Activated CD8-positive, alpha-beta memory T cell treated with anti-CD3 and anti-CD28 coated beads for 1 hour (primary cell): ENCODE measurements at places on chromosomes 7 and 10.

- DNase-seq, result no peak
Measured at GRCh38 chr7:141698247-141699015, 3.5 kb downstream of the DENND11 start.

GRCh38 chr10:15120523-15120922 is 23.4 kb downstream of the RPP38 start:
- no peak for DNase-seq

GRCh38 chr10:4234661-4235060 is 449.7 kb upstream of the KLF6 start:
- DNase-seq, result no peak

DNA sequence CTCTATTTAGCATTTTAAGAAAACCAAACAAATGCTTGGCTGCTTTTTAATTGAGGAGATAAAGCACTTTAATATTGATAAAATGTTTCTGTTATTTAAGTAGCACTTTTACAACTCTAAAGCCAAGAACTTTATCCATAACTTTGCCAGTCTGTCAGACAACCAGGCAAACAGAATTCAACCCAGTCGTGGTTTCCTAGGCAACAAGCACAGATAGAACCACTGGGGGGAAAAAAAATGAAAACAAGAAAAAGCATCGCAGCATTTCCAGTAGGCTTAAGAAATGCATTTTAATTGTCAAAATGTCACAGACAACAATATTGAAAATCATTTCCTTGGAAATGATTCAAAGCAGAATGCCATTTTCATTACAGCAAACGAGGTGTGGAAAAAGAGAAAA is 323.4 kb downstream of the PARD3 start:
- no peak for DNase-seq

DNA sequence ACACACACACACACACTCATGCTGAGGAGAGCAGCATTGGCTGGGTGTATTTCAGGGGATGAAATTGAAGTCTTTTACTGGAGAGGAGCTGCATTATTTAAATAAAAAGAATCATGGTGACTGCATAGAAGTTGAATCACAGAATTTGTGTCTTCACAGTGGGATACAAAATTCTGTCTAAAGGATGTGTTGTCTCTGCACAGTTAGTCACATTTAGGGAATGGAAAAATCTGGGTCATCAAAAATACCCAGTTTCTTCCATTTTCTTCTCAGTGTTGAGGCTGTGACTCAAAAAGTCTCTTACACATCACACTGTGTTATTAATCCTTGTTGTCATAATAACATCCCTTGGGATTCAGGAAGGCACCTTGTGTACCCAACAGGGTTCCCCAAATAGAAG is 10.9 kb downstream of the PAPSS2 start:
- DNase-seq, result no peak

GRCh38 chr10:100489396-100489795 is 26.6 kb downstream of the WNT8B start:
- no peak for DNase-seq

DNA sequence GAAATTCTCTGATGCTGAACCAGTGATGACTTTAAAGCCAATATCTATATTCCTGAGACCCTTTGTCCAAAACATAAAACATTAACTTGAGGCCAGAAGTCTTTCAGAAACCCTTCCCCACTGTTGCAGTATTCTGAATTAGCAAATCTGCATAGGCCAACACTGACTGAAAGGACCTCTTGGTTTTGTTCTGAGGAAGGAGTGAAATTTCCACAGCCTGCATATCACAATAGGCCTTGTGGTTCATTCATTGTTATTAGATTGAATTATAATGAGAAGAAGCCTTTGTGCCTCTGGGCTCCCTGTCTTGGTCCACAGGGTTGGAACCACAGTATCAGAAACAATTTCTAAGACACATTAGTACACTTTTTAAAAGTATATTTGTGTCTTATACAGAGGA is 90.3 kb downstream of the CCNY start:
- no peak for DNase-seq

DNA sequence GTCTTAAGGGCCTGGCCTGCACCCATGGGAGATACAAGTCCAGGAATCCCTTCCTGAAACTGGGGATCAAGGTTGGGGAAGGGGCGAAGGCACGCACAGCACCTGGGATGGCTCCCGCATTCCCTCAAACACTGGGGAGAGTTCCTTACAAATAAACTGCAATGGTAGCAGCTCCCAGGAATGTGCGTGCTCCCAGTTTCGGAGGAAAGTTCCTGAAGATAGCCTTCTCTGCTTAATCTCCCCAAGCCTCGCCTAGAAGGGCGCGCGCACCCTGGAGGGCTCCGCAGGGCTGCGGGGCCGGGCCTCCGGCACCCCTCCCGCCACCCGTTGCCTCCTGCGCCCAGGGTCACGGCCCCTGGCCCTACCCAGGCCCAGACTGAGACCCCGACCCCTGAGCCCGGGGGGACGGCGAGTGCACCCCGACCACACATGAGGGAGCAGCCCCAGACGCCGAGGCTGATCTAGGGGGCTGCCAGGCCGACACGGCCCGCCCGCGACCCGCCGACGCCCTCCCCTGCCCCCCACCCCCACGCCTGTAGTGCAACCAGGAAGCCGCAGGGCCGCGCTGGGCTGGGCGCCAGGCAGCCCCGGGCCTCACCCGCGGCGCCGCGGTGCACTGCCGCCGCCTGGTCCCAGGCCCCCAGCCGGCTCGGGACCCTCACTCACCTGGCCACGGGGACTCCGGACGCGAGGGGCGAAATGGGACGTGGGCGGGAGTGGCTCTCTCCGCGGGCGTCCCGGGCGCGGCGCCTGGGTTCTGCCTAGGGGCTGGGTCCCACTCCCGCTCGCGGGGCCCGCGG is 460 bp downstream of the ANXA11 start:
- no peak for DNase-seq

DNA sequence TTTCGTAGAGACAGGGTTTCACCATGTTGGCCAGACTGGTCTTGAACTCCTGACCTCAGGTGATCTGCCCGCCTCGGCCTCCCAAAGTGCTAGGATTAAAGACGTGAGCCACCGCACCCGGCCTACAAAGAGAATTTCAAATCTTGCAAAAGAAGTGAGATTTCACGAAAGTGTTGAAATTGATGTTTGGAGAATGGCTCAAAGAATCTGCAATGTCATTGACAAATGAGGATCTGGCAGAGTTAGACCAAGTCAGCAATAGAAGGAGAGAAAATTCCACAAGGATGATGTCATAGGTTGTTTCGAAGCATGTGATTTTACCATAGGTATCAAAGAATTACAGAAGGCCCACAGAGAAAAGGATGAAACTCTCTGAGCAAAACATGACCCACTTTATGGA is 71.7 kb downstream of the LYZL2 start:
- DNase-seq, result no peak

DNA sequence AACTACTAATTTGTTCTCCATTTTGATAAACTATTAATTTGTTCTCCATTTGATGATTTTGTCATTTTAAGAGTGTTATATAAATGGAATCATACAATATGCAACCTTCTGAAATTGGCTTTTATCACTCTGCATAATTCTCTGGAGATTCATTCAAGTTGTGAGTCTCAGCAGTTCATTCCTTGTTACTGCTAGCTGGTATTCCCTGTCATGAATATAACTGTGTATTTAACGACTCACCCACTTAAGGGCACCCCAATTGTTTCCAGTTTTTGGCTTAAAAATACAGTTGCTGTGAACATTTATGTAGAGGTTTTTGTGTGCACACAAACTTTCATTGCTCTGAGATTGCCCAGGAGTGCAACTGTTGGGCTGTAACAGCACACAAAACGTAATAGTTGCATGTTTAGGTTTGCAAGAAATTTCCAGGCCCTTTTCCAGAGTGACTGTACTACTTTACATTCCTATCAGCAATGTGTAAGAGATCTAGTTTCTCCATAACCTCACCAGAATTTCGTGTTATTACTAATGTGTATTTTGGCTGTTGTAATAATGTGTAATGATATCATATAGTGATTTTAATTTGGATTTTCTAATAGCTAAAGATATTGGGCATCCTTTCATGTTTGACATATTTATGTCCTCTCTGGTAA is 153.2 kb upstream of the ADCY1 start:
- DNase-seq, result no peak

GRCh38 chr7:42493436-42494198 is 256.6 kb upstream of the GLI3 start:
- no peak for DNase-seq

DNA sequence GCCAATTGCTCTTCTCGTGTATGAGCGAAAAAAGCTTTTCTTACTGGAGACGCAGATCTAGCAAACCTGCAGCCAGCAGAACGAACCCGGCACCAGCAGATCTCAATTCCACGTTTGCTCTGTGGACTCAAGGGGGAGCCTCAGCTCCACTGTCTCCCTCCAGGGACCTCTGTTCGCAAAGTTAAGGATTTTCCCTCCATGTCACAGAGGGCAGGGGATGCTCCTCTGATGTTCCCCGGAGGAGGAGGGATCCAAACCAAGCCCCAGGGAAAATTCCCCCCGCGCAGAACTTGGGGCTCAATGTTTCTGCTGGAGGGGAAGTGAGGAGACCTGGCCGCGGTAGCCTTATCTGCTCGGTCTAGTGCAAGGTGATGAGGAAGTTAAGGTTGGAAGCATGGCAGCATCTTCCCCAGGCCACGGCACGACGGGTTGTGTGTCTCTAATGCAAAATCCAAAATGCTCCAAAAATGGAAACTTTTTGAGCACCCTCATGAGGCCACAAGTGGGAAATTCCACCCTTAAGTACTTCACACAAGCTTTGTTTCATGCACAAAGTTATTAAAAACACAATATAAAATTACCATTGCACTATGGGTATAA is 9.0 kb downstream of the IQCE start:
- no peak for DNase-seq

DNA sequence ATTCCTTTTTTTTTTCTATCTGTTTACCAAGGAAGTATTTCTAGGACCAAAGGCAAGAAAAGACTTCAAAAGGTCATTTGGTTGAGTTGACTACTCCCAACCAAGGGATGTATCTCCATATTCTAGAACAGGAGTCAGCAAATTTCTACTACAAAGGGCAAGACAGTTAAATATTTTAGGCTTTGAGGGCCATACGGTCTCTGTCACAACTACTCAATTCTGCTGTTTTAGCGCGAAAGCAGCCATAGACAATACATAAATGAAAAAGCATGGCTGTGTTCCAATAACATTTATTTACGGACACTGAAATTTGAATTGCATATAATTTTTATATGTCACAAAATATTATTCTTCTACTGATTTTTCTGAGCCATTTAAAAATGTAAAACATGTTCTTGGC is 8.5 kb upstream of the ARID5B start:
- DNase-seq, result no peak

DNA sequence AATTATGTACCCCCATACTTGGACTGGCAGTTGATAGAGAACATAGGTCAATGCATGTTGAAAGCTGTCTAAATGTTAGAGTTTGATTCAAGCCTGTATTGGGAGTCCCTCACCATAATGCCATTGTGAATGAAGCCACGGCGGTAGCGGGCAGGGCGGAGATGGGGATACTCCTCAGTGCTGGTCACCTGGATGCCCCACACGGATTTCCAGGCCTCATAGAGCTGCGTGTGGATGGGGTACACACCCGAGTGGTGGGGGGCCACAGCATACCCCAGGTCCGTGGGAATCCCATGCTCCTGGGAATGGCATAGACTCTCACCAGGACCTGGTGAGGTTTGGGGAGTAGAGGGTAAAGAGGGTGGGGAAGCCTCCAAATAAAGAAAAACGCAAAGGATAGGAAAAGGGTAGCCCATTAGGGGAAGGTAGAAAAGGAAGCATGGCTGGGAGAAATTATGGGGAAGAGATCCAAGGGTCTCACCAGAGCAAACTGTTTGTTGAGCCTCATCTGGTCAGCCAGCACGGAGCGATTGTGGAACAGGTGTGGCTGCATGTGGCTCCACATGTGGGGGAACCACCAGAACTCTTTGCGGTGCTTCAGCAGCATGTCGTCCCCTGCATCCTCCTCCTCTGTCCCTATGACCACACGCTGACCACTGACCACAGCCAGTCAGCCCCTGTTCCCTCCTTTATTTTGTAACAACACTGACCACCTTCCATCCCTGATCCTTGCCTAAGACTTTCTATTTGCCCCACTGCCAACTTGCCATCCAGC is 5.0 kb downstream of the NDST2 start:
- DNase-seq, result no peak

DNA sequence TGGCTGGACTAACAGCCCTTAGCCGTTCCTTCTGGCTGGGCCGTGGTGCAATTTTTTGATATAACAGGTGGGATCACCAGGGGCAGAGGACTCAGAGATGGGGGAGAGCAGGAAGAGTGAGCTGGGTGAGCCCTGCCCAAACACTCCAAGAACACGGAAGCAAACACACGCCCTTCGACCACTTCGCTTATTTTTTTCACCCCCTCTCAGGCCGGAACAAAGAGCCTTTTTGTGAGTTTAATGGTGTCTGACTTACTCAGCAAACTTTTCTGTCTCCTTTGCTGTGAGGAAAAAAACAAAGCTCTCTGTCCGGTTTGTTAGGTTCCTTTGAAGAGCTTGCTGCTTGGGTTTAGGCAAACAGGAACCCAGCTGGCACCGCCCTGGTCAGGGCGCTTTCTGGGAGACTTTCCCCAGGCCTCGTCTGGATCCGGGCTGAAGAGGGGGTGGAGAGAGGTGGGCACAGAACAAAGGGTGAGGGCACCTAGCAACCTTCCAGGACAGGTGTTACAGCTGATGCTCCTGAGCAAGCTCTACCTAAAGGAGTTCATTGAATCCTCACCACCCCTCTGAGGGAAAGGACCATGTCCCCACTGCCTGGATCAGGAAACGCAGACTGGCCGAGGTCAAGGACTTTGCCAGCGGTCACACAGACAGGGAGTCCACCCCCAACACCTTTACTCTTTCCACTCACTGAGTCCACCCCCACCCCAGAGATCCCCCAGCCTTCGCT is 23.3 kb downstream of the CALML3 start:
- DNase-seq, result no peak

DNA sequence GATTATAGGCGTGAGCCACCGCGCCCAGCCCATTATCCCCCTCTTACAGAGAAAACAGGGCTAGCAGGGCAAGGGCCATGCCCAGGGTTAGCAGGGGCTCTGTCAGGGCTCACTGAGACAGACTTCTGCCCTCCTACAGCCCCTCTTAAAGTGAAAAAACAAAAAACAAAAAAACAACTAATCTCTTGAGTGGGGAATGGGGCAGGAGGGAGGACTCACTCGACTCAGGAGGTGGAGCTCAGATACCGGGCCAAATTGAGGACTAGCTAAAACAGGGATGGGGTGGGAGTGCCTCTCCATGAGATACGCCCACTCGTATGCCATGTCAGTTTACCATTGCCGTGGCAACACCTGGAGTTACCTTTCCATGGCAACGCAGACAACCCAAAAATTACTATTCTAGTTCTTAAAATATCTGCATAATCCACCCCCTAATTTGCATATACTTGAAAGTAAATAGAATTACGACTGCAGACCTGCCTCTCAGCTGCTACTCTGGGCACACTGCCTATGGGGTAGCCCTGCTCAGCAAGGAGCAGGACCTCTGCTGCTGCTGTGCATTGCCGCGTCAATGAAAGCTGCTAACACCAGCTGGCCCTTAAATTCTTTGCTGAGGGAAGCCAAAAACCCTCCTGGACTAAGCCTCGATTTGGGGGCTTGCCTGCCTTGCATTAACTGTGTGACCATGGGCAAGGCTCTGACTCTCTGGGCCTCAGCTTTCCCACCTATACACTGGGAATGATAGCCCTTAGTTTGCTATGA is 13.4 kb downstream of the SSC4D start:
- DNase-seq, result no peak

- DNase-seq, result no peak
Measured at GRCh38 chr10:77416311-77417135, 221.1 kb downstream of the KCNMA1 start.

GRCh38 chr7:66099551-66100407 is 14.9 kb upstream of the CRCP start:
- no peak for DNase-seq

GRCh38 chr10:108902619-108903285 is 1020.6 kb downstream of the XPNPEP1 start:
- DNase-seq, result no peak

- no peak for DNase-seq
Measured at GRCh38 chr7:47535035-47535703, 46.7 kb downstream of the TNS3 start.
